ENCODE measurements at places on chromosomes 4 and X.

DNA sequence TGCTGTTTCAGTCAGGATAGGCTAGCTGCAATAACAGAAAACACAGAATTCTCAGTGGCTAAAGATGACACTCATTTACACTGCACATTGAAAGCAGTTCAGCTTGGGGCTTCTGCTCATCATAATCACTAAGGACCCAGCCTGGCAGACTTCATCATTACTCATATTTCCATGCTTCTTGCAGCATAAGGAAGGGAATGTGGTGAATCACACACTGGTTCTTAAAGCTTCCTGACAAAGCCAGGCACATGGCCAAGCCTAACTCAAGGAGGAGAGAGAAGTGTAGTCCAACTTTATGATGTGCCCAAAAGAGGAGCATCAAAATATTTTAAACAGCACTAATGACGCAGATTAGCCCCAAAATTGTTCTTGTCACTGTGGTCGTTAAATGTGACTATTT lies 186.5 kb downstream of the BANK1 start:
- DNase-seq, result no peak

GRCh38 chr4:42464550-42465094 lies 67.3 kb downstream of the SHISA3 start:
- no peak for DNase-seq

DNA sequence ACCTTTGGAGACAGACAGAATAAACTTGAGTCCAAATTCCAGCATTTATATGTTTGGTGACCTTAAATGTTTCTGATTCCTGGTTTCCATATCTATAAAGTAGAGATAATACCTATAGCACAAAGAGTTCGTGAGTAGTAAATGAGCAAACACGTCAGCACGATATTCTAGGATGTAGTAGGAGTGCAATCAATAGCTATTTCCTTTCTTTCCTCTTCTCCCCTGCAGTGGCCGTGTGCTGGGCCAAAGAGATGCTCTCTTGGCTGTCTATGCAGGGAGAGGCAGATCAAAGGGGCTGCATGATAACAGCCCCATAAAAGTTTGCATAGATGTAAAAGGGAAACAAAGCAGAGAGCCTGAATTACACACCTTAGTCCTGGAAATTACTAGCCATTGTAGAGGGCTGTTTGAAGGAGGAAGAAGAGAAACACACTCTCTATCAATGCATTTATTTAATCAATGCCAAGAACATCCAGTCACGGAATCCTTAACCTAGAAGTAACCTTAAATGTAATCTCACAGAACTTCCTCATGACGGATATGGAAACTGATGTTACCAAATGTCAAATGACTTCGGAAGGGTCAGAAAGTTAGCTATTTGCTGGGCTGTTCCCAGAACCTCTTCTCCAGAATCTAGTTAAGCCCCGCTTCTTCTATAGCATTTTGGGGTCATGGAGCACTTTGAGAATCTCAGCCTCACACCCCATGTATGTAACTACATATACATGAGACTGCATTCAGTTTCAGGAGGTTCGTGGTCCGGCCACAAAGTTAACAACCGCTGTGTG lies 35.5 kb upstream of the PLAC8 start:
- no peak for DNase-seq

DNA sequence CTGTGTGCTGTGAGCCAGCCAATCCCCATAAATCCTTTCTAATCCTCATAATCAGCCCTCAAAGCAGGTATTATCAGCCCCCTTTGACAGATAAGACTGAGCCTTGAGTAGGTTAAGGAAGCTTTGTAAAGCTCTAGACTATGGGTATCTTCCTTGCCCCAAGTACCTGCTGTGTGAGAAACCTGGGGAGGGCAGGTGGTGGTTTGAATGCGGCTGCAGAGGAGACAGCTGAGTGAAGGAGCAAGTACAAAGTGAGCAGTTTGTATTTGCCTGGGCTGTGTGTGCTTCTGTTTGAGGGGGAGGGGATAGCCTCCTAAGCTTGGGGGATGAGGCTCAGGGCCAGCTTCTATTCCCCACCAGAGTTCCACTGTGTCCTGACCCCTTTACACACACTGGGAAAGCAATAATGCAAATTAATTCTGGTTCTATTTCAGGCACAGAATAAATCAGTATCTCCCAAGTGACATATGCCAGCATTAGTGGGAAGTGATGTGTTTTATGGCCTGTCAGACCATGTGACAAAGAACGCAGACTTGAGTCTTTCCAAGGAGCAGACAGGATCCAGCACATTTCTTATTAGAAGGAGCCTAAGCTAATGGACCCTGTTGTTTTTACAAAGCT lies 63.5 kb downstream of the EVC start:
- DNase-seq, result no peak

DNA sequence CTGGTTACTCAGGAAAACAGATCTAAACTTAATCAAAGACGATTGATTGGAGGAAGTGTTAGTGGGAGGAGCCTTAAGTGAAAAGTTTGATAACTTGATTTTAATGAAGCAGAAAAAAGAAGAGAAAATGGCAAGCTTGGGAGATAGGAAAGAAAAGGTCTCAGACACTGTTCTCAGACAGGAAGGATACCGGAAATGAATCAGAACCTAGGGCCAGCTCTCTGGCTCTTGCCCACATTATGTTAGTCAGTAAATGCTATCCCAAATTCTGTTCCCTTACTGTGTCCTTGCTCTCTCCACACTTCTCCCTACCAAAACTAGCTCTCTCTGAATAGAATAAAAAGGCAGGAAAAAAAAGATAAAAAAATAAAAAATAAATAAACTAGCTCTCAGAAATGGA lies 48.6 kb upstream of the TMEM164 start:
- no peak for DNase-seq

DNA sequence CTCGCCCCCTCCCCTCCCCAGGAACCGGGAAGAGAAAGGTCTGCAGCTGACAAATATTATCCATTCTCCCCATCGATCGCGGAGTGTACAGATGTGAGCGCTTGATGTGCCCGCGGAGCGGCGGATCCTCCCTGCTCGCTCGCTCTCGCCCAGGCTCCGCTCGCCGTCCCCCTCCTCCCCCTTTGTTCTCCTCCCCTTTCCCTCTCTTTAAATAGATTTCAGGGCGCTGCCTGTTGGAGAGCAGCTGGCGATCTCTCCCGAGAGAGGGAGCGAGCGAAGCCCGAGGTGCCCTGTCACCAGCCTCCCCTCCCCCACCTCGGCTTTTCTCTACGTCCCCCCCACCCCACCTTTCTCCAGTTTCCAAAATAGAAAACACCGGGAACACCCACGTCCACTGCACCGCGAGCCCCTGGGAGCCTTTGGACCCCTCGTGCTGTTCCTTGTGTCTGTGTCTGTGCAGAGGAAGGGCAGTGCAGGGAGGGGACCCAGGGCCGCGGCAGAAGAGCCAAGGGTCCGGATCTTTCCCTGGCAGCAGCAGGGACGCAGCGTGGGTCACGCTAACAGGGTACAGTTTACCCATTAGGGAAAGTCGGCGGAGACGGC lies 56.6 kb upstream of the BCOR start:
- DNase-seq, result peak; percentile 22

DNA sequence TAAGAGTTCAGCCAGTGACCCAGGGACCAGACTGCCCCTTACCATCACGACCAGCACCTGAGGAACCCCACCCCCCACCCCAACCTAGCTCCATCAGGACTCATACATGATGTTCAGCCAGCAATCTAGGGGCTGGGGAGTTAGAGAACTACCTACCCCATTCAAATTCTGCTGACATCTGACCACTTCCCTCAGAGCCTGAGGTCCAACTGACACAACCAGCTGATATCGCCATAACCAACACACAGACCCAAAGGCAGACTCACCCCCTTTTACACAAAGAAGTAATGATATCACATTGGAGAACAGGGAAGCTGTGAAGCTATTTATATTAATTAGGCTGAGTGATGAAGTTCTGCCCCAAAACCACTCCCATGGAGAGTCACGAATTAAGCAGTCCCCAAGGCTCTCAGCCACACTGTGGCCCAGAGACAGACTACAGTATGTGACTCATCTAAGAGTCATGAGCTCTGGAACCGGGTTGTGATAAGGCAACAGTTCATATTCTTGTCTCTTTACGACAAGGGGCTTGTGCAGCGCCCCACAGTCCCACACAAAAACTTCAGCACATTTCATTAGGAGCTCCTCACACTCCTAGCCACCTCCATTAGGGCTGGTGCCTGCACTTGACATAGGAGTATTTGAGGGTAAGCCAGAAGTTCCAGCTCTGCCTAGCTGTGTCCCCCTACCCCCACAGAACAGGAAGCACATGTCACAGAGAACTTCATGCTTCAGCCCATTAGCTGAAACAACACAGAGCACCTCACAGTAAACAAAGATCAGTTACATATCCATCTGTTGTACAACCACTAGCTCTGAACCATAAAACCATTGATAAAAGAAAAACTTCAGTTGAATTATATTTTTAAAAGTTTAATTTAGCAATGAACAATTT lies 184.7 kb upstream of the ZCCHC13 start:
- no peak for DNase-seq

DNA sequence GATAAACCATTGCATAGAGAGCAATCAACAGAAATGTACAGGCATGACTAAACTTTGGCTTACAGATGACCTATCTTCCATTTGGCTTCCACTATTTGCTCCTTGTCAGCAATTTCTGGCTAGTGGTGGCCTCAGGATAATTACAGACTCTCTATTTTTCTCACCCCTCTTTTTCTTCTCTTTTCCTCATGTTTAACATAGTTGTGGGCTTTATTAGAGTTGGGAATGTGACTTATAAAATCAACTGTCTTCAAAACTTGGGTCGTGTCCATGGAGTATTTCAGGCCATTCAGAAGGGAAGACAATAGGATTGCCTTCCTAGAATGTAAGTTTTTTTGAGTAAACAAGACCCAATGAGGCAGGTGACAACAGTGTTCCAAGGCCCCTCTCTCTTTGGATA lies 236.2 kb downstream of the FRAS1 start:
- no peak for DNase-seq

DNA sequence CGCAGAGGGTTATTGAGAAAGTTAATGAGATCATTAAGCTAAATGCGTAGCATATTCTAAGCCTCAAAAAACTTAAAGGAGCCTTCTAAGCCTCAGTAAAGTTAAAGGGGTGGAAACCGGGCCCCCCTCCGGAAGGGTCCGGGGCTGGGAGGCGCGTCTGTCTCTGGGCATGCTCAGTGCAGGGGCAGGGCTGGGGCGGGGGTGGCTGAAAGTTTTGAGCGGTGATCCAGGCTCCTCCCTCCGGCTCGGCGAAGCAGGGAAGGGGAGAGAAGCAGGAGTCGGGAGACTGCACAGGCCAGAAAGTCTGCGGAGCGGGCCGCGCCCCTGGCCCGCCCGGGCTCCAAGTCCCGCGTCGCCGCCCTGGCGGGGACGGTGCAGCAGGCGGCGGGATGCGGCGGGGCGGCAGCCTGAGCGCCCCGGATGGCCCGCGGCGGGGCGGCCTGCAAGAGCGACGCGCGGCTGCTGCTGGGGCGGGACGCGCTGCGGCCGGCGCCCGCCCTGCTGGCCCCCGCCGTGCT lies at the start of gene EVC:
EVC (plus strand) TSS at position 241 of the 518 bp plus-strand sequence; CDS start at position 421, 180 bp downstream.
- peak; percentile 47 for DNase-seq

DNA sequence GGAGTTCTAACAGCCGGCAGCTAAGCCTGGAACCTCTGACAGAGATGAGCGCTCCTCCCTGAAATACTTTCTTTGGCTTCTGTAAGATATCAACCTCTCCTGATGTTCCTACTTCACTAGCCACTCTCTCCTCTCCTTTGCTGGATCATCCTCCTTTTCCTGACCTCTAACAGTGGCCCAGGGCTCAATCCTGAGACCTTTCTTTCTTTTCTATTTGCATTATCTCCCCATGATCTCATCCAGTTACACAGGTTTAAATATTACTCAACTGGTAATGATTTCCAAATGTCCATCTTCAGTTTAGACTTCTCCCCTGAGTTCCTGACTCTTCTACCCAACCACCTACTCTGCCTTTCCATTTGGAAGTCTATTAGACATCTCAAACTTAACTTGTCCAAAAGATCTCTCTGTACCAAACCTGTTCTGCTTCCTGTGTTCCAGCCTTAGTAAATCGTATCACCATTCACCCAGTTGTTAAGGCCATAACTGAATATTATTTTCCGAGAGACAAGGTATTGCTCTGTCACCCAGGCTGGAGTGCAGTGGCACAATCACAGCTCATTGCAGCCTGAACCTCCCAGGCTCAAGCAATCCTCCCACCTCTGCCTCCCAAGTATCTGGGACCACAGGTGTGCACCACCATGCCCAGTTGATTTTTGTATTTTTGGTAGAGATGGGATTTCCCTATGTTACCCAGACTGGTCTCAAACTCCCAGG lies 41.1 kb downstream of the RFC1 start:
- DNase-seq, result no peak

GRCh38 chrX:129581904-129582303 lies 41.8 kb downstream of the OCRL start:
- DNase-seq, result no peak

DNA sequence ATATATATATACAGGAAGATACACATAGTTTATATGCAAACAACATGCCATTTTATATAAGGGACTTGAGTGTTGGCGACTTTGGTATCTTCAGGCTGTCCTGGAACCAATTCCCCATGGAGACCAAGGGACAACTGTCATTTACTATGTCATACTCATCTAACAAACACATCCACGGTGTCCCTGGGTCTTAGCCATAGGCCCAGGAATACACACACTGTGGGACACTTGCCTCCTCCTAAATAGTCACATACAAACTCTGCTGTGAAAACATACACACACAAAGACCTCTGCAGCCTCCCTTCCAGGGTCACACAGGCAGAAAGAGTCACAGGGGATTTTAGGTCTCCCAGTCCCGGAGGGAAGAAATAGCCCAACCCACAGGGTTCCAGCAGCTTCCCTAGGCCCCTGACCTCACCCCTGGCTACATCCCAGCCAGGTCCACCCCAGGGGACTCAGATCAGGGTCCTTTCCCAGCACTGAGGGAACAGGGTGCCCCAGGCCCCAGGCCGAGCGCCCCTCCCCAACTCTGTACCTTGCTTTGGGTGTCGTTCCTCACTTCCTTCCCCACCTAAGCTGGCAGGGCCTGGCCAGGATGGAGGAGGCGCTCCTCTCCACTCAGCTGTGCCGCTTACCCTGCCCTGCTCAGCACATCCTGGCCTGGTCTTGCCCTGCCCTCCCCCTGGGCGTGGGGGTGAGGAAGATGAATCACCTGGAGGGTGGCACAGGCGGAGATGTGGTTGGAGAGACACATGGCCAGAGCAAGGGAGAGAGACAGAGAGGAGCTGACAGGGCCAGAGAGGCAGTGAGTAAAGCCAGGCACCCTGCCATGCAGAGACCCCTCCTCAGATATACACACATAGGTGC lies 21.8 kb downstream of the FGD1 start:
- DNase-seq, result no peak

- DNase-seq, result no peak
Observed at GRCh38 chrX:31546126-31546525, 474.3 kb upstream of the FTHL17 start.

Data from stimulated activated CD4-positive, alpha-beta T cell treated with anti-CD3 and anti-CD28 coated beads, Interleukin-15, amount 100 ng/mL, for 24 hours (primary cell).